Activated CD4-positive, alpha-beta memory T cell treated with anti-CD3 and anti-CD28 coated beads, Interleukin-2, amount 10 ng/mL, durations not matched to agents 7 days and 5 days (primary cell): ENCODE measurements at places on chromosomes 16 and 17. TPM values are rescaled to one million over a fixed set of nuclear protein-coding genes. Genes with fewer than 3 reads are reported as not detected.

- no peak overlapping the region for H3K4me3 ChIP-seq
- no peaks in the 10 kb centered on the region for H3K36me3 ChIP-seq
- DNase-seq = no peak
- no peaks in the 10 kb centered on the region for H3K4me1 ChIP-seq
- no peak overlapping the region for H3K27ac ChIP-seq
Measured at GRCh38 chr17:73271072-73271471, 9.4 kb upstream of the CPSF4L start.

DNA sequence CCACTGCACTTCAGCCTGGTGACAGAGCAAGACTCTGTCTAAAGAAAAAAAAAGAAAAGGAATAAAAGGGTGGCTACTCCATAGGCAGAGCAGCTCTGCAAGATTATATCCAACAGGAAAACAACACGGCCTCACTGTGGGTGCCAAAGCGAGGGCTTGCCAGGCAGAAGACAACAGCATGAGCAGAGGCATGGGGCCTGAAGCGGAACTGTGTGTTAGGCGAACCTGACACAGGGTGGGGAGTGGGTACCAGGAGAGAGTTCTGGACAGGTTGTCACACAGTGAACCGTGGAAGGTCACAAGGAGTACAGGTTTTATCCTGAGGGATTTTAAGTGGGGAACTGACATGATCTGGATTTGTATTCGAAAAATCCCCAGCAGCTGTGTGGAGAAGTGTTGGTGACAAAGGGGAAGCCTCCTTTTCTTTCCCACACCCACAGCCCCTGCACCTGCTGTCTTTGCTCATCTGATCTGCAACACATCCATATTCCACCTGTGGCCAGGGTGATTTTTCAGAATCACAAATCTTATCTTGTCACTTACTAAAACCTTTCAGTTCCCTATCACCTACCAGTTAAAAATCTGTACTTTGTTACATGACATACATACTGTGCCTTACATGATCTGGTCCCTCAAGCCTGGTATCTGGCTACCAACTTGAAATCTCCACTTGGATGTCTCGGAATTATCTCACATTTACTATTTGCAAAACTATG, 23.2 kb upstream of the ARHGAP17 start:
- DNase-seq = no peak
- H3K27me3 ChIP-seq = no peaks in the 10 kb centered on the region
- peaks cover 4% of the 10 kb centered on the region for H3K4me1 ChIP-seq
- H3K27ac ChIP-seq = no peak overlapping the region

- no peak overlapping the region for H3K27ac ChIP-seq
- no peak overlapping the region for H3K4me3 ChIP-seq
- H3K4me1 ChIP-seq = no peaks in the 10 kb centered on the region
Measured at GRCh38 chr17:29010129-29010528, 4.3 kb upstream of the SEZ6 start.

- H3K4me1 ChIP-seq = no peaks in the 10 kb centered on the region
- H3K27ac ChIP-seq = no peak overlapping the region
- H3K4me3 ChIP-seq = no peak overlapping the region
- DNase-seq = no peak
- peaks cover 70% of the 10 kb centered on the region for H3K36me3 ChIP-seq
Measured at GRCh38 chr17:28344011-28344410, 8.4 kb downstream of the TNFAIP1 start.

- no peak for DNase-seq
- H3K36me3 ChIP-seq = no peaks in the 10 kb centered on the region
- H3K4me3 ChIP-seq = no peak overlapping the region
Measured at GRCh38 chr16:57371494-57372371, 557 bp upstream of the CX3CL1 start.

DNA sequence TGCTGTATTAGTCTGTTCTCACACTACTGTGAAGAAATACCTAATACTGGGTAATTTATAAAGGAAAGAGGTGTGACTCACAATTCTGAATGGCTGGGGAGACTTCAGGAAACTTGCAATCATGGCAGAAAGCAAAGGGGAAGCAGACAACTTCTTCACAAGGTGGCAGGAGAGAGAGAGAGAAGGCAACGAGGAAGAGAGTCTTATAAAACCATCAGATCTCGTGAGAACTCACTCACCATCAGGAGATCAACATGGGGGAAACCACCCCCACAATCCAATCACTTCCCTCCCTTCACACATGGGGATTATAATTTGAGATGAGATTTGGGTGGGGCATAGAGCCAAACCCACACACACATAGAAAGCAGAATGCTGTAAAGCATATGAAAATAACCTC, 896.2 kb downstream of the CDH11 start:
- H3K4me3 ChIP-seq = no peak overlapping the region
- H3K36me3 ChIP-seq = no peaks in the 10 kb centered on the region
- H3K27ac ChIP-seq = no peak overlapping the region

GRCh38 chr16:71792176-71792575, 16.5 kb downstream of the AP1G1 start:
- H3K36me3 ChIP-seq = peaks cover 48% of the 10 kb centered on the region
- peaks cover 43% of the 10 kb centered on the region for H3K4me1 ChIP-seq
- no peak for DNase-seq
- no peaks in the 10 kb centered on the region for H3K27me3 ChIP-seq
- H3K4me3 ChIP-seq = no peak overlapping the region
- no peak overlapping the region for H3K27ac ChIP-seq

- no peak overlapping the region for H3K27ac ChIP-seq
- peak; percentile 58 for DNase-seq
- H3K4me3 ChIP-seq = no peak overlapping the region
- H3K4me1 ChIP-seq = no peaks in the 10 kb centered on the region
- peaks cover 39% of the 10 kb centered on the region for H3K27me3 ChIP-seq
Measured at GRCh38 chr16:87062569-87063442, 254.4 kb downstream of the C16orf95 start.

GRCh38 chr17:62791767-62792446, 16.2 kb downstream of the MARCHF10 start:
- H3K4me3 ChIP-seq = no peak overlapping the region
- H3K27ac ChIP-seq = no peak overlapping the region
- DNase-seq = no peak
- no peaks in the 10 kb centered on the region for H3K36me3 ChIP-seq
- H3K27me3 ChIP-seq = peaks cover 8% of the 10 kb centered on the region
- peaks cover 14% of the 10 kb centered on the region for H3K4me1 ChIP-seq

- no peak overlapping the region for H3K27ac ChIP-seq
- peaks cover 18% of the 10 kb centered on the region for H3K27me3 ChIP-seq
- no peak for DNase-seq
- no peaks in the 10 kb centered on the region for H3K36me3 ChIP-seq
- no peaks in the 10 kb centered on the region for H3K4me1 ChIP-seq
- no peak overlapping the region for H3K4me3 ChIP-seq
Measured at GRCh38 chr16:27978876-27979275, 84.6 kb downstream of the GSG1L start.

DNA sequence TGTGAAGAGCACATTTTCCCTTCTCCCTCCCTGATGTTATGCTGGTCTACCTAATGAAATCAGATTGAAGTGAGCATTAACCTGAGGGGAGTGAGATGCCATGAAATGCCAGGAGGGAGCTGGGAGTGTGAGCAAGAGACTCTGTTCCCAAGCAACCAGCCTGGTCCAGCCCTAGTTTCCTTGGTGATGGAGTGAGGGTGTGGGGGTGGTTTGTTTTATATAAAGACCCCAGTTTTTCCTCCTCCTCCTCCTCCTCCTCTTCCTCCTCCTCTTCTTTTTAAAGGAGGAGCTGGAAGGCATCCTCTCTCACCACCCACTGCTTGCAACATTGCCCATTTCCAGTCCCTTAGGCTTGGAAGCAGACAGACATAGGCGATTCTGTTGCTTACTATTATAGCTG, 97.1 kb downstream of the DNAH3 start:
- no peak overlapping the region for H3K27ac ChIP-seq
- H3K36me3 ChIP-seq = no peaks in the 10 kb centered on the region
- peaks cover 34% of the 10 kb centered on the region for H3K27me3 ChIP-seq
- H3K4me1 ChIP-seq = no peaks in the 10 kb centered on the region
- H3K4me3 ChIP-seq = no peak overlapping the region

- H3K27ac ChIP-seq = no peak overlapping the region
- no peak overlapping the region for H3K4me3 ChIP-seq
- DNase-seq = no peak
- H3K36me3 ChIP-seq = peaks cover 7% of the 10 kb centered on the region
- H3K4me1 ChIP-seq = no peaks in the 10 kb centered on the region
Measured at GRCh38 chr16:29204806-29205135, 201.7 kb downstream of the NPIPB11 start.

GRCh38 chr16:69939821-69940585, 11.1 kb upstream of the CLEC18A start:
- H3K4me1 ChIP-seq = no peaks in the 10 kb centered on the region
- no peak for DNase-seq
- H3K4me3 ChIP-seq = no peak overlapping the region
- H3K36me3 ChIP-seq = peaks cover 14% of the 10 kb centered on the region

GRCh38 chr17:46818316-46818928, at the start of gene WNT3:
Gene WNT3, minus strand, starts transcription at chr17:46818692. Its CDS starts 95 bp downstream, at chr17:46818597.
- H3K27ac ChIP-seq = no peak within 1 kb of the TSS
- H3K4me1 ChIP-seq = peaks cover 18% of the 10 kb centered on the region
- peak; percentile 59 for DNase-seq
- H3K27me3 ChIP-seq = peaks cover 74% of the 10 kb centered on the region

The CCL8 gene
- total RNA-seq = not detected

The ABCA8 gene
- not detected for total RNA-seq

The EPN3 gene
- total RNA-seq = not detected

The BAHCC1 gene
- 0.15 TPM for total RNA-seq

The CFAP119 gene
- 3.1 TPM for total RNA-seq

The CLDN9 gene
- 0.23 TPM for total RNA-seq

The MYADML2 gene
- not detected for total RNA-seq

The MPV17L gene
- not detected for total RNA-seq

The LDHD gene
- 0.28 TPM for total RNA-seq

The CES1 gene
- total RNA-seq = 3.4 TPM
